Spinal cord (tissue), 10 donors: ENCODE measurements at places on chromosomes 6 and 20.

DNA sequence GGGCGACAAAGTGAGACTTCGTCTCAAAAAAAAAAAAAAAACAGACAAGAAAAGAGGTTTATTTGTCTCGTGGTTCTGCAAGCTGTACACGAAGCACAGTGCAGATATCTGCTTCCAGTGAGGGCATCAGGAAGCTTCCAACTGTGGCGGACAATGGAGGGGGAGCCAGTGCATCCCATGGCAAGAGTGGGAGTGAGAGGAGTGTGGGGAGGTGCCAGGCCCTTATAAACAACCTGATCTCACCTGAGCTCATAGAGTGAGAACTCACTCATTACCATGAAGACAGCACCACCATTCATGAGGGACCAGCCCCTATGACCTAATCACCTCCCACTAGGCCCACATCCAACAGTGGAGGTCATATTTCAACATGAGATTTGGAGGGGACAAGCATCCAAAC is 19.5 kb downstream of the RBM24 start:
- H3K4me1 ChIP-seq, result no peaks in the 10 kb centered on the region
- DNase-seq, result no peak
- no peak overlapping the region for H3K27ac ChIP-seq
- H3K27me3 ChIP-seq, result no peaks in the 10 kb centered on the region

DNA sequence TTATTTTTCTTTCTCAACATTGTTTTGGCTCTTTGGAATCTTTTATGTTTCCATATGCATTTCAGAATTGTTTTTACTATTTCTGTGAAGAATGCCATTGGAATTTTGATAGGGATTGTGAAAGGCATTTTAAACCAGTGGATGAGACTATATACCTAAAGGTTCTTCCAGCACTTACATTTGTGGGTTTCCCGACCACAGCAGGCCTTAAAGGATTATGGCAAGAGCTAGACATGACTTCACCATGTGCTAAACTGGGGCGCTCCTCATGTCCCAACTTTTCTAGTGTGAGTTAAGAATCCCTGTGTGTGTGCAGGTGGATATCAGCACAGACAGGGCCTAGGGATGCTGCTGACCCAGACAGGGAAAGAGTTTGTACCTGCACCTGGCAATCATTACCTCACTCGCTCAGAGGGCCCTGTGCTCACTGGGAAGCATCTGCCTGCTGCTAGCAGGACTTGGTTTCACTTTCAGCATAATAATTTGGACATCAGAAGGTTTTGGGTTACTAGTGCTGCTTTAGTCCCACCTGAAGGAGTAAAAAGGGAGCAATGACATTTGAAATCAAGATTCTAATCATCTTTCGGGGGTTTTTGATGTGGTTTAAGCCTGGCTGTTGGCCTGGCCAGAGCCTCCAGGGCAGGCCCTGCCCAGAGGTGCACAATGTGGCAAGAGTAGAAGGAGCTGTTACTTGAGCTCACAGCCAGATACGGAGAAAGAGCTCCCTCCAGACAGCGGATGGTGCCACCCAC is 137.1 kb downstream of the CDC5L start:
- H3K27me3 ChIP-seq, result no peaks in the 10 kb centered on the region
- H3K27ac ChIP-seq, result no peak overlapping the region
- H3K36me3 ChIP-seq, result no peaks in the 10 kb centered on the region
- DNase-seq, result no peak
- no peak overlapping the region for H3K4me3 ChIP-seq

DNA sequence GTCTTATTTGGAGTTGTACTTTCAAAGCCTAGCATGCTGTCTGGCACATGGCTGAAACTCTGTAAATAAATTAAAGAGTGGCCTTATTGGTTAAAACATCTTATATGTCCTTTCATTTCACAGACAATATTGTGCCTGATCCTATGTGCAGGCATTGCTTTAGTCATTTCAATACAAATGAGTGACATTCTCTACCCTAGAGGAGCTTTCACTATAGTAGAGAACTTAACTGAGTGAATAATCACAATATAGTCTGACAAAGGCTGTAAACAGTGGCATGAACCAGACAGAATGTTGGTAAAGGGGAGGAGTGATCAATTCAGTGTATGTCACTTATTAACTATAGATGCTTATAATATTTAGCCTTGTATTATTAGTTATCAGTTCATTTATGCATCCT is 481.8 kb downstream of the TFAP2B start:
- DNase-seq, result no peak
- H3K4me1 ChIP-seq, result no peaks in the 10 kb centered on the region
- H3K27ac ChIP-seq, result no peak overlapping the region
- H3K27me3 ChIP-seq, result no peaks in the 10 kb centered on the region

- H3K27ac ChIP-seq, result no peak overlapping the region
- H3K27me3 ChIP-seq, result no peaks in the 10 kb centered on the region
- H3K4me3 ChIP-seq, result peak overlapping the region; percentile 73
- H3K36me3 ChIP-seq, result peaks cover 6% of the 10 kb centered on the region
- no peak for DNase-seq
- peaks cover 11% of the 10 kb centered on the region for H3K4me1 ChIP-seq
These were observed 1.4 kb downstream of the C6orf52 start for GRCh38 chr6:10692965-10693538.

DNA sequence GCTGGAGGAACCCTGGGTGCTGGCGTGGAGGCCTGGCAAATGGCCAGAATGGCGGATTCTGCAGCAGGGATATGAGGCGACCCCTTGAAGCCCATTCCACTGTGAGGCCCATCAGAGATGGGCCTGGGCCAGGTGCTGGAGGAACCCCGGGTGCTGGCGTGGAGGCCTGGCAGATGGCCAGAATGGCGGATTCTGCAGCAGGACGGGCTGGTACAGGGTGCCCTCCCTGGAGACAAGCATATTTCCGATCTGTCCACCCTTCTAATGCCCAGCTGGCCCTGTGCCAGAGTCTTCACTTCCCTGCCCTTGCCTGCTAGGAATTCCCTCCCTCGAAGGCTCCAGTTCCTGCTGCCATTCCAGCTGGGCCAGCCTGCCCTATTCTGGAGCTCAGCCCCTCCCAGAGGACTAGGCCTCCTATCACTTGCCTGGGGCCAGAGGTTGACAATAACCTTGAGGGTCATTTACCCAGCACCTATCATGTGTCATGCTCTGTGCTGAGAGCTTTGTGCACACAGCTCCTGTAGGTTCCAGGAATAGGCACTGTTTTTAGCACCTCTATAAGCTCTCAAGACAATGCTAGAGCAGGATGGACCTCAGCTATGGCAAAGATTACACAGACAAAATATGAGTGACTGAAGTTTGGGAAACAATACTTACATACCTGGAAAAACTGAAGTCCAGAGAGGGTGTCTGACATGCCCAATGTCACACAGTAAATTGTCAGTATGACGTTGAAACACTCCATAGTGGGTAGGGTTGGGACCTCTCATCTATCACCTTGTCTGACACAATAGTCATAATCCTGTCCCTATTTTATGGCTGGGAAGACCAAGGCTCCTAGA is 21.4 kb downstream of the SUN5 start:
- peak overlapping the region; percentile 91 for H3K27ac ChIP-seq
- H3K27me3 ChIP-seq, result no peaks in the 10 kb centered on the region
- H3K36me3 ChIP-seq, result no peaks in the 10 kb centered on the region
- H3K4me3 ChIP-seq, result no peak overlapping the region
- H3K4me1 ChIP-seq, result peaks cover 71% of the 10 kb centered on the region

- no peak overlapping the region for H3K27ac ChIP-seq
- H3K36me3 ChIP-seq, result no peaks in the 10 kb centered on the region
- no peak for DNase-seq
- H3K27me3 ChIP-seq, result peaks cover 2% of the 10 kb centered on the region
These were observed 30.6 kb upstream of the APCDD1L start for GRCh38 chr20:58545565-58546415.

GRCh38 chr20:4341804-4342485 is 326.6 kb upstream of the RNF24 start:
- no peaks in the 10 kb centered on the region for H3K4me1 ChIP-seq
- no peak overlapping the region for H3K4me3 ChIP-seq
- H3K36me3 ChIP-seq, result no peaks in the 10 kb centered on the region
- peak; percentile 84 for DNase-seq

- no peaks in the 10 kb centered on the region for H3K4me1 ChIP-seq
- no peak overlapping the region for H3K4me3 ChIP-seq
- H3K27me3 ChIP-seq, result no peaks in the 10 kb centered on the region
- no peak overlapping the region for H3K27ac ChIP-seq
- DNase-seq, result no peak
- no peaks in the 10 kb centered on the region for H3K36me3 ChIP-seq
These were observed 48.4 kb downstream of the MAP3K7 start for GRCh38 chr6:90538278-90539046.

- H3K27ac ChIP-seq, result no peak overlapping the region
- no peak overlapping the region for H3K4me3 ChIP-seq
- no peak for DNase-seq
- H3K4me1 ChIP-seq, result peaks cover 25% of the 10 kb centered on the region
- H3K36me3 ChIP-seq, result no peaks in the 10 kb centered on the region
- H3K27me3 ChIP-seq, result no peaks in the 10 kb centered on the region
These were observed 45.6 kb upstream of the IYD start for GRCh38 chr6:150323205-150323604.

GRCh38 chr20:21714297-21715192 is 9.1 kb downstream of the PAX1 start:
- no peak overlapping the region for H3K4me3 ChIP-seq
- H3K27me3 ChIP-seq, result peaks cover 89% of the 10 kb centered on the region
- DNase-seq, result no peak

DNA sequence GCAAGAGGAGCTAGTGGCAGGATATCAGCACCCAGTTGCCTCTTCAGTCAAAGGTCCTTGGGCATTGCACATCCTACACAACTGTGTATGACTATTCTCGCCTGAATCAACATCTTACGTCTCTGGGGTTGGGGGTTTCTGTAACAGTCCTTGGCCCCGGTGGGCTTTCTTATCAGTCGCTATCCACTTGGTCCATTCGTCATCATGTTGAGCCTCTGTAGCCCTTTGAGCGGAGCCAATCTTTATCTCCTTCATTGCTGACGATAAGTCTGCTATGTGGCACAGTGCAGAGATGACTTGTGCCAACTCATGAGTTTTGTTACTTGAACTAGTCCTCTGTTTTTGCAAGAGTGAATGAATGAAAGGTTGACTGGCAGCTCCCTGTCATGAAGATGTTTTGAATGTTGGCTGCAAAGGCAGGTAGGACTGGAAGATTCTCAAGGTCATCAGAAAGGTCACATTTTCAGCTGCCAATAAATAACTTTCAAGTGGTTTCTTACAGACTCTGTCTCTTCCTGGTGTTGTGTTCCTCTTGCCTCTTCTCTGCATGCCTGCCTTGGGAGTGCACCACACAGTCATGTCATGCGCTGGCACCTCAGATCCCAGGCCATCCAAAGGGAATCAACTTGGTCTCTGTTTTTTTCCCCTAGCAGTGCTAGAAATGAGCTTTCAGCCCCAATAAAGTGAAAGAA is 238.9 kb downstream of the SLC24A3 start:
- H3K4me1 ChIP-seq, result peaks cover 8% of the 10 kb centered on the region
- no peak overlapping the region for H3K27ac ChIP-seq
- no peaks in the 10 kb centered on the region for H3K27me3 ChIP-seq
- no peak for DNase-seq
- H3K36me3 ChIP-seq, result no peaks in the 10 kb centered on the region
- H3K4me3 ChIP-seq, result no peak overlapping the region

- no peaks in the 10 kb centered on the region for H3K27me3 ChIP-seq
- H3K4me3 ChIP-seq, result no peak overlapping the region
- no peaks in the 10 kb centered on the region for H3K36me3 ChIP-seq
- no peak for DNase-seq
- H3K27ac ChIP-seq, result no peak overlapping the region
These were observed 52.2 kb upstream of the TTPAL start for GRCh38 chr20:44423480-44423879.

DNA sequence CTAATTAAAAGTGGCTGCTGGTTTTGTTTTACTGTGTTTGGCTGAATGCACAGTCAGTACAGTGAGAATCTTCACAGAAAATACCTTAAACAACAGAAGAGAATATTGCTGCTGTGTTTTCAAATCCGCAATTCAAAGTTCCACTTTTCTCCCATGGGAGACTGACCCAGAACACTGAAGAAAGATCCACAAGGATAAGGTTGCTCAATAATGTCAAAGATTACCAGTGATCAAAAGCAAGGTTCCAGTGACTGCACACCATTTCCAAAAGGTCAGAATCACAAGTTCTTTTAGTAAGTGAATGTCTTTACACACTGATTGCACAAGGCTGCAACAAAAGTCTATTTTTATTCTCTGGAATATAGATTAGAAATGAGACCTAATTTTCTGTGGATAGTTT is 82.3 kb downstream of the EPHA7 start:
- H3K27ac ChIP-seq, result no peak overlapping the region
- H3K4me3 ChIP-seq, result no peak overlapping the region
- no peaks in the 10 kb centered on the region for H3K27me3 ChIP-seq
- H3K36me3 ChIP-seq, result no peaks in the 10 kb centered on the region
- H3K4me1 ChIP-seq, result no peaks in the 10 kb centered on the region

DNA sequence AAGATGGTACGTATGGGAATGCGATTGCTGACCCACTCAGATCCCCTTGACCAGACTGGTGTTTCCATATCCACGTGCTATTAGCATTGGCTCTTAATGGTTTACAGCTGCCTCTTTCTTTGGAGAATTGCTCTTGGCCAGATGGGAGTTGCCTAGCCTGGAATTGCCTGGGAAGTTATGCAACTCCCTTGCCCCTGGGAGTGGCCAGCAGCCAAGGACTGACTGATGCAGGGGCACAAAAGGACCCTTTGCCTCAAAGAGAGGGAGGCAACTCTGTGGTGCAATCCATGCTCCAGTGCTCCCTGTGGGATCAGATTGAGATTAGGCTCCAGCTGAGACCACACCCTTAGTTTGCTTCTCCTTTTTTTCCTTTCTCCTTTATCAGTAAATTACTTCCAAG is 203.5 kb upstream of the JAG1 start:
- no peaks in the 10 kb centered on the region for H3K27me3 ChIP-seq
- no peak for DNase-seq
- H3K36me3 ChIP-seq, result no peaks in the 10 kb centered on the region
- no peak overlapping the region for H3K4me3 ChIP-seq
- no peaks in the 10 kb centered on the region for H3K4me1 ChIP-seq
- no peak overlapping the region for H3K27ac ChIP-seq

DNA sequence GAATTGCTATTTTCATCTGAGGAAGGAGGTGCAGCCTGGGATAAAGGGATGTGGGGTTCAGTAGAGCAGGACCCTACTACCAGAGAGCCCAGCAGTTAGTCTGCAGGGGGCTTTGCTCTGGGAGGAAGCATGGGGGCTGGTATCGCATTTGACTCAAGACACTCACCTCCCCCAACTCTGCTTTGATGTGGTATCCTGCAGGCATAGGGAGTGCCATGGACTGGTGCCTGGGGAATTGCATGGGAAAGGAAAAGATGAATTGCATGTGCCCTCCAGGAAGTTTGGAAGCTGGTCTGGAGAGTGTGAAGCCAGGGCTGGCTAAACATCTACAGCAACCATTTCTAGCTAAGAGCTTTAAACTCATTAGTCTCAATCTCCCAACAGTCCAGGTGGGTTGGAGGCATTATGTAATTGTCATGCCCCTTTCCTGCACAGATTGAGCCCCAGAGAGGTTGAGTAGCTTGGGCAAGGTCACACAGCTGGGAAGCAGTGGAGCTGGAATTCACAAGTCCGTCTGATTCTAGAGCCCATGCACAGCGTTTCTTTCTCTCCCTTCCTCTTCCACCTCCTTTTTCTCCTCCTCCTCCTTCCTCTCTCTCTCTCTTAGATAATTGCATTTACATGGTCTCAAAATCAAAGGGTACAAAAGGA is 26.2 kb upstream of the PNPLA1 start:
- peaks cover 8% of the 10 kb centered on the region for H3K4me1 ChIP-seq
- no peak overlapping the region for H3K27ac ChIP-seq
- no peak overlapping the region for H3K4me3 ChIP-seq
- no peaks in the 10 kb centered on the region for H3K36me3 ChIP-seq
- DNase-seq, result no peak
